Stimulated activated CD8-positive, alpha-beta memory T cell treated with anti-CD3 and anti-CD28 coated beads, Interleukin-7, amount 100 ng/mL, for 4 hours (primary cell): ENCODE measurements at places on chromosomes 3 and 15.

GRCh38 chr3:10925436-10926255, 66.9 kb upstream of the SLC6A1 start:
- DNase-seq: no peak

DNA sequence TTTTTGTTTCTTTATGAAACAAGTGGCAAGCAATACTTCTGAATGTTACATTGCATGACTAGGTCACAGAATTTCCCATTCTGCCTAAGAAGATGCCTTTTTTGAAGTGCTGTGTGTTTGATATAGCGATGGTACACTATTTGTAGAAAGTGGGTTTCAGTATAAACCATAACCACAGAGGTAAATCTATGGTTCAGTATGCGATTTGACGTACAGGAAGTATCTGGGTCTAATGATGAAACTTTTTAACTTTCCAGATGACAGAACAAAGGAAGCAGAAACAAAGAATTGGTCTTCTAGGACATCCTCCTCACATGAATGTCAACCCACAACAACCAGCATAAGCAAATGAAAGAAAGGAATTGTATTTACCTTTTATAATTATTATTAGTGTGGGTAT, 133.4 kb upstream of the BHLHE40 start:
- DNase-seq: no peak

GRCh38 chr3:138786788-138787271, 47.9 kb downstream of the PIK3CB start:
- no peak for DNase-seq

DNA sequence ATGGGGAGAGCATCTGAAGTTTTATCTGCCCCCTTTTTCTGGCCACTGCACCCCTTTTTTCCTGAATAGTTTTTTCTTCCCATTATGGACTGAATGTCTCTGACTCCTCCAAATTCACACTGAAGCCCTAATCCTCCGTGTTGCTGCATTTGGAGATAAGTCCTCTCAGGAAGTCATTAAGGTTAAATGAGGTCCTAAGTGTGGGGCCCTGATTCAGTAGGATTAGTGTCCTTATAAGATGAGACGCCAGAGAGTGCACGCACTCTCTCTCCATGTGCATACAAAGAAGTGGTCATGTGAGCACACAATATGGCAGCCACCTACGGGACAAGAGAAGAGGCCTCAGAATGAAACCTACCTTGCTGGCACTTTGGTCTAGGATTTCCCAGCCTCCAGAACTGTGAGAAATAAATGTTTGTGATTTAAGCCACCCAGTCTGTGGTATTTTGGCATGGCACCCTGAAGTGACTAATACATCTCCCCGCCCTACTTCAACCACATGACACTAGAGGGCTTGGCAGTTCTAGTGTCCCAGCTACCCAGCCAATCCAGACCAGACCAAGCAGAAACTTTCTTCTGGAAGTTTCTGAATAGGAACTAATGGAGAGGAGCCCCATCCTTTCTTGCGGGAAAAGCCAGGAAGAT, 191.3 kb downstream of the PDE8A start:
- DNase-seq: no peak

GRCh38 chr15:98164571-98164970, 204.1 kb downstream of the ARRDC4 start:
- DNase-seq: no peak

GRCh38 chr3:171680726-171681411, 129.4 kb downstream of the PLD1 start:
- DNase-seq: no peak

GRCh38 chr3:24689353-24689752, 194.7 kb upstream of the THRB start:
- no peak for DNase-seq

GRCh38 chr3:11060500-11061251, 68.1 kb downstream of the SLC6A1 start:
- no peak for DNase-seq

DNA sequence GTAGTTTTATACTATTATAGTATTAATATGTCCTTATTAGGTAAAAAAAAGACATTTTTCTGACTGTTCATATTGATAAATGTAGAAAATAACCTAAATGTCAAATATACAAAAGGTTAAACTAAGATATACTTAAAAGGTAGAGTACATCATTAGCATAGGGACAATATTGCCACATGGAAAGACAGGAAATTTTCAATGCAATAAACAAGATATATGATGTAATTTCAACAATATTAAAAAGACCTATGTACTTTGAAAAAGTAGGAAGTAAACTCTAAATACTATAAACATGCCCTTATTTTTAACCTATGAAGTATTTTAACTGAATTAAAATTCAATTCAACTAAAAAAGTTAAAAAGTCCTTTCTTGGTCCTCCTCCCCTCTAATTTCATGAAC, 1.9 kb downstream of the SPG11 start:
- DNase-seq: no peak

DNA sequence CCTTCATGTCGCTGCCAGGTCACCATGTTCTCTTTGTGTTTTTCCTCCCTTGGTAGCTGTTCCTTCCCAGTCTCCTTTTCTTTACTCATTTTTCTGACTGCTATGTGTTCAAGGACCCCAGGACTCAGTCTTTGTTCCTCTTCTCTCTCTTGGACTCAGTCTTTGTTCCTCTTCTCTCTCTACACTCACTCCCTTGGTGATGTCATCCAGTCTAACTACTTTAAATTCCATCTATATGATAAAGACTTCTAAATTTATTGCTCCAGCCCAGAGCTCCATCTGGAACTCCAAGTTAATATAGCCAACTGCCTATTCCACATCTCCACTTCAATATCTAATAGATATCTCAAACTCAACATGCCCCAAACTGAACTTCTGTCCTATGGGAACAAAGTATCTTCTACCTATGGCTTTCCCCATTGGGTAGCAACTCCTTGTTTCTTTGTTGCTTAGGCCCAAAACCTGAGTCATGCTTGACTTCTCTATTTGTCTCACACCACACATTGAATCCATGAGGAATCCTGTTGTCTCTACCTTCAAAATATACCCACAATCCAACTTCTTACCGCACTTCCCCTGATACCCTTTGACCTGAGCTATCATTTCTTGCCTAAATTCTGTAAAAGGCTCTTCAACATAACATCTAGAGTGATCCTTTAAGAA, 4.9 kb upstream of the DYNC1LI1 start:
- no peak for DNase-seq

- no peak for DNase-seq
These were observed 64.2 kb downstream of the HACD2 start for GRCh38 chr3:123520656-123521055.

- peak; percentile 41 for DNase-seq
These were observed at the start of gene CHD2 for GRCh38 chr15:92899948-92900730. Gene CHD2 (plus strand): TSS chr15:92900324. CDS start chr15:92901238, 914 bp downstream.

GRCh38 chr3:25423780-25424588, 4.1 kb upstream of the RARB start:
- no peak for DNase-seq

GRCh38 chr3:127091376-127091775, 101.6 kb upstream of the PRR23E start:
- no peak for DNase-seq

DNA sequence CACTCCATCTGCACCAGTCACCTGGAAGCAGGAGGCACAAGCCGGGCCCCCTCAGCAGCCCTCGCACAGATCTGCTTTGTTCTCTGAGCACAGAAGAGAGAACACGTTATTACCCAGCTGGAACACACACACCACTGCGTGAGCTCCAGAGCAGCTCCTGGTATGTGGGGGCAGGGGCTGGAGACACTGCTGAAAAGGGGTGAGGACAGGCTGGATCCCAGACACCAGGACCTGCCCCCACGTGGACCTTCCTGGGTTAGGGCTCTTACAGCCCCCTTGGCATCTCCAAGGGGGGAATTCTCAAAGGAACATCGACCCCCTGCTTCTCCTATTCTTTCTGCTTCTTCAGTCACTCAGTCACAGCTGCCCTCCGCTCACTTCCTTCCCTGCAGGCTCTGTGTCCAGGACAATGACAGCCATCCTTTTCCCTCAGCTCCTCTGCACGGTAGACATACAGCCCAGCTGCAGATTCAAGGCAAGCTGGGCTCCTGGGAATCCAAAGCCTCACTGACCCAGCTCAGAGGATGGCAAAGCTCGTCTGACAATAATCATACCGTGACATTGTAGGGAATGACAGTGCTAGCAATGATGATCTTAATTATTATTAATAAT, 33.7 kb downstream of the PRR20G start:
- no peak for DNase-seq

DNA sequence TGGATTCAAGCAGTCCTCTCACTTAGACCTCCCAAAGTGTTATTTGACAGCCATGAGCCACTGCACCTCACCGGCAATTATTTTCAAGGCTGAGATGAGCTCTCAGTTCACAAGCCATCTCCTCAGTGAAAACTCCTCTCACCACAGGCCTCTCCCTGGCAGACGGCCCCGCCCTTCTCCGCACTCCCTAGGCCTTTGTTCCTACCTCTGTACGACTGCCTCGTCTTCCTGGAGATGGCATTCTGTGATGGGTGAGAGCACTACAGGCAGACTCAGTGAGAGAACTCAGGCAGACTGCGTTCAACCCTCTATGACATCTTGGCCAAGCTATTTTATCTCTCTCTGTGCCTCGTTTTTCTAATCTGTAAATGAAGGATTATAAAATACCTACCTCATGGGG, 67.0 kb upstream of the TPM1 start:
- no peak for DNase-seq

DNA sequence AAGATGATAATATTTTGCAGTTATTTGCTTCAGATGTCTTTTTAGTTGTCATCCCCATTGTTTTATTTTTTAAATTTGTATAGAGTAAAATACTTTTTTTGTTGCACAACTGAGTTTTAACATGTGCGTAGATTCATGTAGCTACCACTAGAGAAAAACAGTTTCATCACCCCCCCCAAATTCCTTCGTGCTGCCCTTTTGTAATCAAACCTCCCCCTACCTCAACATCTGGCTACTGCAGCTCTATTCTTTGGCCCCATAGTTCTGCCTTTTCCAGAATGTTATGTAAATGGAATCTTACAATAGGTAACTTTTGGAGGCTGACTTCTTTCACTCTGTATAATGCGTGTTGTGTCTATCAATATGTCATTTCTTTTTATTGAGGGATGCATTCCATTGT, 232.0 kb upstream of the RASGRP1 start:
- DNase-seq: no peak

- no peak for DNase-seq
These were observed 3.0 kb upstream of the RYK start for GRCh38 chr3:134253475-134254226.

DNA sequence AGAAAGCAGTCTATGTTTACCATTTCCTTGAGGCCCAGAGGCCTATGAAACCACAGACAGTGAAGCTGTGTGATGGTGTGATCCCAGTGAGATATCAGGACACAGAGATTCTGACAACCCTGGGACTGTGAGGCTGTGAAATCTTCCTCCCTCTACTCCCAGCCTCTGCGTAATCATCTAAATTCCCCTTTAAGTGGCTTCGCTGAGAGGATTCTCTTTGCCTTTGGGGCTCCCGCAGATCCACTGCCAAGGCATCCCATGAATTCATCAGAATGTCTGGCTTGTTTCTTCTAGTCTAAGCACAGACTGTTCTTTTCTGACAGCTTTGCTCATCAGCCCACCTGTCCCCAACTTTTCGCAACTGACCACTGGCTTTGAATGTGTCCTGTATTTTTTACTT, 901.2 kb upstream of the NR2F2 start:
- no peak for DNase-seq

- no peak for DNase-seq
These were observed 279.3 kb downstream of the KCNH8 start for GRCh38 chr3:19427422-19428149.

DNA sequence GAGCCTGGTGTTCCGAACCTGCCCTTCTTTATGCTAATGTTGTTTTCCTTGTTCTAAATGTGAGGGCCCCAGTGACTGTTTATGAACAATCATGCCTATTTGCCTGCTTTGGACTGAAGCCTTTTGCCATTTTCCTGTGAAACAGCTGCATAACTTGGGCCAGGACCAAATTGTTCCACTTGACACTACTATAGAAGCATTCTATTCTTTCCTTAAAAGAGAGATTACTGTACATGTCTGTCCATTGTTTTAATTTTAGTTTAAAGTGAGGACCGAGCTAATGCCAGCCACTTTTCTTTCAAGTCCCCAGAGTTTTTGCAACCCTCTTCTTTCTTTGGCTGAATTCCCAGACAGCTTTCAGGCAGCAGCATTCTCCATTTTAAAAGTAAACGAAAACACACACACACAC, 980.3 kb downstream of the CADM2 start:
- DNase-seq: no peak

DNA sequence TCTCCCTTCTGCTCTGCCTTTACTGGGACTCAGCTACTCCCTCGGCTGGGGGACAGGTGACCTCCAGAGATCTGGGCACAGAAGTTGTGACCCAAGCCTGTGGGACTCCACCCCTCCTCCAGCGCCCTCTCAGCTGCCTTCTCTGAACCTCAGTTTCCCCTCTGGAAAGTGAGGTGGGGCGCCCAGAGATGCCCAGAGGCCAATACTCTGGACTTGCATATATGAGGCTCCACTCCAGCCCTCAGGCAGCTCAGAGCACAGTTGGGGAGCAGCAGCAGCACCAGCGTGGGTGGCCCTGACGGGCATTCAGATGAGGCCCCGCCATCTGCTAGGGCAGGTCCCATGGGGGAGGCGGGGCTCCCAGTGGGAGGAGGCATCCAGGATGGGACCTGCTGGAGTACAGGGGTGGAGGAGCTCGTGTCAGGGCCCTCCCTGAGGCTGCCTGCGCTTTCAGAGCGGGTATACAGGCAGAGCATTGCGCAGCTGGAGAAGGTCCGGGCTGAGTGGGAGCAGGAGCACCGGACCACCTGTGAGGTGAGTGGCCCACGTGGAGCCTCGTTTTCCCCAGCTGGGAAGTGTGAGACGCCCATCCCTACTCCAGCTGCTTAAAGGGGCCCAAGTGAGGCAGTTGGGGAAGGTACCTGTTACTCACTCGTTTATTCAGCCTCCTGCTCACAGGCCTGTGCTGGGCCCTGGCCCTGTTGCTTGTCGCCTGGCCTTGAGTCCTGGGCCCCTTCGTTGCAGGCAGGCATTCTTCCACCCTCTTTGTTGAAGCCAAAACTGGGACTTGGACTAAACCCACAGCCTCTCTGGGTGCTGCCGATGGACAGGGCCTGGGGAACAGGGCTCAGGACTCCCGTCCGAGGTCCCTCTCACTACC, 35.4 kb downstream of the PSTPIP1 start:
- no peak for DNase-seq
